NCI-H1694 (cell line): ENCODE measurements at places on chromosomes 4 and X.

DNA sequence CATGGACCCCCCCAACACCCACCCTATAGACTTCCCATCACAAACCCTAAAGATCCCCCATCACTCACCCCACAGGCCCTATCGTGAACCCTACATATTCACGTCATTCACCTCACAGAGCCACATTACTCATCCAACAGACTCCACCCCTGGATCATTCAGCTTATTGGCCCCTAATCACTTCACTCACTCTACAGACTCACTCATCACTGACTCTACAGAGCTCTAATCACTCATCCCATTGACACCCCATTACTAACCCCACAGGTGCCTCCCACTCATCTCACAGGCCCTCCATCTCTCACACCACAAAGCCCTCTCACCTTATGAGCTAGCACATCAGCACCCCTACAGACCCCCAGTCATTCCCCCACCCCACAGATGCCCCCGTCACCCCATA is 6.3 kb upstream of the TBC1D25 start:
- DNase-seq, result no peak

DNA sequence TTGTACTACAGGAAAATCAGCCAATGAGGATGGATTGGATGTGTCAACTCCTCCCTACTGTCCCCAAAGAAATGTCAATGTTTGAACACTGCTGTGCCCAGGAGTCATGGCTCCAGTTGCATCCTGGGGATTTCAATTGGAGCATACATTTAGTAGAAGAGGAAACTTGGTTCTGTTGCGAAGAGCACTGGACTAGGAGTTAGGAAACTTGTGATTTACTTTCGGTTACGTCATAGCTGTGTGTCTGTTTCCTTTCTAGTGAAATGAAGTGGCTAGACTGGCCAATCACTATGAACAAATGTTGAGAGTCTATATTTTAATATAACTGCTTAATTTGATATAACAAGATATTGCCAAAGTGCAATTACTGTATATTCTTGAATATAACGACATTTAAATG is 35.2 kb downstream of the ARL9 start:
- no peak for DNase-seq

DNA sequence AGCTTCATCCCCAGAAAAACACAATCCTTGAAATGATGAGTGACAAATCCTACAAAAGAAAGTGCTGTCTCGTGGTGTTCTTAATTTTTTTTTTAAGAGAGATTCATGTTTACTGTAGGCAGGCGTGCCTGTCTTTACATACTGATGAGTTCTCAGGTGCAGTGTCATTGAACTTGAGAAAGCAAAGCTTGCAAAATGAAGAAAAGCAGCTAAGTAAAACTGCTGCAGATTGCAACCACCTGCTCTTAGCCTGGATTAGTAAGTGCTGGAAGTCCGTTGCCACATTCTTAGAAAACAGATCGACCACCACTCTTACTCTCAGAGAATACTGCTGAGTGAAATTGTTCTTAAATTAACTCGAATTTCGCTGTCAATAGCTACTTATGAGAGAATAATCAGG is 854.6 kb downstream of the TRIML1 start:
- no peak for DNase-seq

- DNase-seq, result no peak
Measured at GRCh38 chr4:1078490-1078889, 34.9 kb downstream of the RNF212 start.

GRCh38 chr4:76969495-76969894 is 19.9 kb downstream of the SEPTIN11 start:
- no peak for DNase-seq

- no peak for DNase-seq
Measured at GRCh38 chr4:117549524-117549923, 464.1 kb upstream of the TRAM1L1 start.

GRCh38 chr4:70623323-70623722 is 5.2 kb upstream of the ENAM start:
- no peak for DNase-seq

DNA sequence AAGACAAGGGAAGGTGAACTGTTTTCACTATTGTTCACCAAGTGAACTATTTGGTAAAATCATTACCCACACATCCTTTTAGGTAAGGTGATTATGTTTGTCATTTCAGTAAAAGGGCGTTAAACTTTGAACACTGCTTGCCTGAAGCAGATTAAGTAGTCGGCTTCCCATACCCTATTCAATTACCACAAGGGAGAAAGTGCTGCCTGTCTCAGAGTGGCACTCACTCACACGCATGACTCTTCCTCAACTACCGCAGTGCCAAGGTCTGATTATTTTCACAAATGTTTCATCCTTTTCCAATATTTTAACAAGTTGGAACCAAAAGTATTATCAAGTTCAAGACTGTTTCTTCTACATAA is 11.0 kb downstream of the VEGFC start:
- DNase-seq, result no peak

GRCh38 chr4:17376205-17376604 is 135.7 kb downstream of the QDPR start:
- no peak for DNase-seq

DNA sequence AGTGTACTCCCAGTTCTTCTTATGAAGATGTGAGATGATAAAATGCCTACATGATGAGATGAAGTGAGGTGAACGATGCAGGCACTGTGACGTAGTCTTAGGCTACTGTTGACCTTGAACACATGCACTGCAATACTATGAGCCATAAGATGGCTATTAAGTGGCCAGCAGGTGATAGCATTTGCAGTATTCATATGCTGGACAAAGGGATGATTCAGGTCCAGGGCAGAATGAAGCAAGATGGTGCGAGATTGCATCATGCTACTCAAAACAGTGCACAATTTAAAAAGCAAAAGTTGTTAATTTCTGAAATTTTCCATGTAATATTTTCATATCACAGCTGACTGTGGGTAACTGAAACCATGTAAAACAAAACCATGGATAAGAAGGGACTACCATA is 781.4 kb downstream of the PCDH18 start:
- no peak for DNase-seq

GRCh38 chr4:16807355-16807754 is 91.1 kb downstream of the LDB2 start:
- no peak for DNase-seq

DNA sequence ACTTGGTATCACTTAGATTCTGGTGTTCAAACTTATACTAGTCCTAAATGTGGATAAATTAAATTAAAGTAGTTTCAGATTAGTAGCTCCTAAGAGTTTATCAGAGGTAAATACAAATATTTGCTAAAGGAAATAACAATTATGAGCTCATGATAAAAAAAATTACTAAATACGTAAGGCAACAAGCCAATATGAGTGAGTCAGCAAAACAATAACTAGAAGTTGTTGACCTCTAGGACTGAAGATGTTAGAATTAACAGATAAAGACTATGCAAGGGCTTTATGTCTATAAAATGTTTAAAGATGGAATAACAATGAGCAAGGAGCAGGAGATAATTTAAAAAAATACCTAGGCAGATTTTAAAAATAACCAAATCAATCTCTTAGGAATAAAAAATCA is 195.8 kb downstream of the CLCN4 start:
- no peak for DNase-seq

- DNase-seq, result no peak
Measured at GRCh38 chr4:124573056-124573455, 139.5 kb downstream of the ANKRD50 start.

DNA sequence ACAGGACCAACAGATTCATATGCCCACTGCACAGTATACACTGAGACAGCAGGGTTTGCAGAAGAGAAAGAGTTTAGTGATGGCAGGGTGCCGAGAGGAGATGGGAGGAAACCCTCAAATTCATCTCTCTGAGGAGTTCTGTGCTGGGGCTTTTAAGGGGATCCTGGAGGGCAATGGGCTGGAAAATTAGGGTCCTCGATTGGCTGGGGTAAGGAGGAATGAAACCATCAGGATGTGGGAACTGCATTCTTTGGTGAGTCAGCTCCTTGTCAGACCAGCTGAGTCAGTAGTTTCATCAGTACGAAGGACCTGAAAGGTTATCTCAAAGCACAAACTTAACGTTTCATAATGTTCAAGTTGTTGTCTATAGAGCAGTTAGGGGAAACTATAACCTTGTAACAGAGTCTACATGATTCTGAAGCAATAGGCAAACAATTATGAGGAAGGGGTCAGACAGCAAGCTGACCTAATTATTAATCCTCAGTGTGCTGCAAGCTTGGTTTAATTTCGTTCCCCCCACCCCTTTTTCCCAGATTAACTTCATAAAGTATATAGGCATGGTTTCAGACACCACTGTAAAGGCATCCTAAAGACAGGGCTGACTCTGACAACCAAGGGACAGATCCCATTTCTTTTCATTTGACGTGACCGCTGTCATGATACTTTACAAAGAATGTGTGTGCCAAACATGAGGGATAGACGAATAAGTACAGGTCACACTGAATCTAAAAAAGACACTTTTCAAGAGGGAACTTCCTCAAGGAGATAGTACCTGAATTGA is 1.5 kb upstream of the MSMO1 start:
- DNase-seq, result no peak

DNA sequence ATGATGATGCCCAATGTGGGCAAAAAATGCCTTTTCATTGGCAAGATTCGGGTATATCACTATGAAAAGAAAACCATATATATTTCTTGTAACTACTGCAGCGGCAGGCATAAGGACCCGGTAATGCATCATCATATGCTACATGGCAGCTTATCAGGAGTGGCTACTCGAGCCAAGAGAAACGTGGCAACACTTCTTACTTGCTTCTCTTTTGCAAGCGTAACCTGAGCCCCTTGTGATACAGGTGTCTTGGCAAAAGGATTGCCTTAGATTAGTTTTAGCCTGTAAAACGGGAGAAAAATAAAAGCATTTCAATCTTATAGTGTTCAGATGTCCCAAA is 280.3 kb downstream of the SPRY1 start:
- DNase-seq, result no peak
